Melanocyte of skin (primary cell): ENCODE measurements at places on chromosomes 11 and 22. TPM values are rescaled to one million over a fixed set of nuclear protein-coding genes. Genes with fewer than 3 reads are reported as not detected.

PHF21B gene
- total RNA-seq, result 0.36 TPM in 1 of 2 replicates, not detected in the other

OTOG gene
- not detected in 2 replicates for total RNA-seq

PGA4 gene
- total RNA-seq, result not detected in 2 replicates

ADM2 gene
- total RNA-seq, result under 0.01 and 0.33 TPM in 2 replicates

IFITM10 gene
- 0.36 and 0.69 TPM in 2 replicates for total RNA-seq

C11orf42 gene
- not detected in 2 replicates for total RNA-seq

C11orf65 gene
- 0.33 and 0.46 TPM in 2 replicates for total RNA-seq

GRAMD1B gene
- 18.3 and 25.6 TPM in 2 replicates for total RNA-seq

GNG3 gene
- not detected in 2 replicates for total RNA-seq

OR51I1 gene
- total RNA-seq, result 0.34 TPM in 1 of 2 replicates, not detected in the other

TTLL1 gene
- 12.2 and 12.3 TPM in 2 replicates for total RNA-seq

OLFML1 gene
- under 0.01 TPM in 1 of 2 replicates, not detected in the other for total RNA-seq

ART1 gene
- total RNA-seq, result not detected in 2 replicates

OR52E8 gene
- not detected in 2 replicates for total RNA-seq

P2RY6 gene
- total RNA-seq, result 0.33 TPM in 1 of 2 replicates, not detected in the other

MN1 gene
- under 0.01 and 0.36 TPM in 2 replicates for total RNA-seq

UPK3A gene
- total RNA-seq, result not detected in 2 replicates

RAC2 gene
- 1.00 and 2.2 TPM in 2 replicates for total RNA-seq

GGT5 gene
- 0.69 and 1.1 TPM in 2 replicates for total RNA-seq

RAG2 gene
- total RNA-seq, result not detected in 2 replicates

NRGN gene
- 0.33 and 1.7 TPM in 2 replicates for total RNA-seq

ISX gene
- total RNA-seq, result not detected in 2 replicates

APOBEC3G gene
- 16.0 and 25.8 TPM in 2 replicates for total RNA-seq
